ENCODE measurements at places on chromosomes 5 and 9. TPM values are rescaled to one million over a fixed set of nuclear protein-coding genes. Genes with fewer than 3 reads are reported as not detected.

SPATA31D4 gene
- not detected for total RNA-seq

WHRN gene
- 0.15 TPM for total RNA-seq

ECM2 gene
- total RNA-seq = 0.50 TPM

PCDHA8 gene
- total RNA-seq = not detected

OTP gene
- total RNA-seq = not detected

CDH9 gene
- total RNA-seq = not detected

PKD2L2 gene
- total RNA-seq = not detected

C9orf153 gene
- total RNA-seq = not detected

PCDHGB7 gene
- 7.2 TPM for total RNA-seq

FAM169A gene
- 0.89 TPM for total RNA-seq

SLC36A2 gene
- not detected for total RNA-seq

HBEGF gene
- total RNA-seq = 2.4 TPM

ADCY2 gene
- not detected for total RNA-seq

Measured in bronchus fibroblast of lung (primary cell).